Left kidney (tissue), 8 donors: ENCODE measurements at places on chromosomes 7 and 10. TPM values are rescaled to one million over a fixed set of nuclear protein-coding genes. Genes with fewer than 3 reads are reported as not detected.

VSTM4 gene
- polyA plus RNA-seq: 15.8 TPM

FFAR4 gene
- not detected for polyA plus RNA-seq

SPRN gene
- polyA plus RNA-seq: 4.5 TPM

ANKRD22 gene
- polyA plus RNA-seq: 0.28 TPM

SAMD9L gene
- 4.1 TPM for polyA plus RNA-seq

COPS6 gene
- polyA plus RNA-seq: 126 TPM

UPK3BL2 gene
- 18.5 TPM for polyA plus RNA-seq

AASS gene
- polyA plus RNA-seq: 80.6 TPM

FAM241B gene
- polyA plus RNA-seq: 10.9 TPM

CYP2C18 gene
- polyA plus RNA-seq: 0.47 TPM

GDF2 gene
- not detected for polyA plus RNA-seq

CYP26A1 gene
- polyA plus RNA-seq: not detected

EBLN1 gene
- polyA plus RNA-seq: not detected

CHN2 gene
- 19.0 TPM for polyA plus RNA-seq

ARHGEF35 gene
- 24.0 TPM for polyA plus RNA-seq

LYZL2 gene
- polyA plus RNA-seq: not detected

ANKRD61 gene
- polyA plus RNA-seq: 3.4 TPM

BBS9 gene
- 16.3 TPM for polyA plus RNA-seq

SSC4D gene
- polyA plus RNA-seq: 4.3 TPM

PRSS37 gene
- polyA plus RNA-seq: 0.73 TPM

FZD8 gene
- 10.5 TPM for polyA plus RNA-seq

CRYGN gene
- 4.4 TPM for polyA plus RNA-seq

HOXA7 gene
- polyA plus RNA-seq: 22.7 TPM

H2BK1 gene
- not detected for polyA plus RNA-seq

ZNF804B gene
- polyA plus RNA-seq: 0.42 TPM

SH3PXD2A gene
- 32.0 TPM for polyA plus RNA-seq

ANXA7 gene
- polyA plus RNA-seq: 87.4 TPM

TMEM225B gene
- 2.3 TPM for polyA plus RNA-seq

BRAF gene
- polyA plus RNA-seq: 31.8 TPM

ZNF425 gene
- polyA plus RNA-seq: 8.6 TPM

GJD4 gene
- polyA plus RNA-seq: 0.13 TPM

HECTD2 gene
- 38.4 TPM for polyA plus RNA-seq

FEZF1 gene
- not detected for polyA plus RNA-seq

FOXI2 gene
- 1.2 TPM for polyA plus RNA-seq

UNCX gene
- 8.5 TPM for polyA plus RNA-seq

SPDYE5 gene
- 7.3 TPM for polyA plus RNA-seq

CUBN gene
- 276 TPM for polyA plus RNA-seq

IL6 gene
- polyA plus RNA-seq: not detected

UPF2 gene
- 42.8 TPM for polyA plus RNA-seq

CYP26C1 gene
- polyA plus RNA-seq: 0.05 TPM

AGAP6 gene
- polyA plus RNA-seq: 37.6 TPM

FGFBP3 gene
- polyA plus RNA-seq: 3.1 TPM

HNRNPH3 gene
- polyA plus RNA-seq: 431 TPM

MRC1 gene
- polyA plus RNA-seq: 9.5 TPM

DEPP1 gene
- 5.5 TPM for polyA plus RNA-seq

TSPAN12 gene
- 188 TPM for polyA plus RNA-seq
